ENCODE measurements at places on chromosomes 12 and 14.

DNA sequence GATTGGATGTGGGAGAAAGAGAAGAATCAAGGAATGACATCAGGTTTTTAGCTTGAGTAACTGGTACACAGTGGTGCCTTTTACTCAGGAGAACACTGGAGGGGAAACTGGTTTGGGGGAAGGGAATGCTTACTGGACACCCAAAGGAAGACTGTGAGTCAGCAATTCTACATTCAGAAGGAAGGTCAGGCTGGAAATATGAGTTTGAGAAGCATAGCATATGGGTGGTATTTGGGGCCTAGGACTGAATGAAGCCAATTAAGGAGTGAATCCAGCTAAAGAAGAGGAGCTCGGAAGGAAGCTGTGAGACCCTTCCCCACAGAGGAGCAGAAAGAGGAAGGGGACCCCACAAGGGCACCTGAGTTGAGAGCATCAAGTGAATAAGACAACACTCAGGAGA is 35.4 kb downstream of the DMAC2L start:
- no peak for DNase-seq

DNA sequence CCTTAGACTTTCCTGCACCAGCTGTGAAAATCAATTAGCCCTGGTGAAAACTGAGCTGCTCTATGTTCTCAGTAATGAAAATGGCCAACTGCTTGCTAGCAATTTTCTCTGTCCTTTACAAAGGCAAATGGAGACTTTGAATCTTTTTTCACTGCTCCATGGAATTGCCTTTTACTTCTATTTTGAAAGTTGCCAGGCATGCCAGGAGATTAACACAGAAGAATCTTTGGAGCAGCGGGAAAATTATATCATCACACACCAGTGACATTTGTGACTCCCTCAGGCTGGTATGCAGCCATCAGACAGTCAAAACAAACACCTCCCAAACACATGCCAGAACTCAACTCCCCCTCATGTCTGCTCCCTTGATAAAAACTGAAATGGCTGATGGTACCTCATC is 872.0 kb upstream of the FLRT2 start:
- DNase-seq, result no peak

- no peak for DNase-seq
Measured at GRCh38 chr12:75323663-75324062, 6.5 kb downstream of the CAPS2 start.

- no peak for DNase-seq
Measured at GRCh38 chr12:51229116-51229809, 9.4 kb upstream of the DAZAP2 start.

- no peak for DNase-seq
Measured at GRCh38 chr12:101608301-101609133, 13.7 kb downstream of the MYBPC1 start.

DNA sequence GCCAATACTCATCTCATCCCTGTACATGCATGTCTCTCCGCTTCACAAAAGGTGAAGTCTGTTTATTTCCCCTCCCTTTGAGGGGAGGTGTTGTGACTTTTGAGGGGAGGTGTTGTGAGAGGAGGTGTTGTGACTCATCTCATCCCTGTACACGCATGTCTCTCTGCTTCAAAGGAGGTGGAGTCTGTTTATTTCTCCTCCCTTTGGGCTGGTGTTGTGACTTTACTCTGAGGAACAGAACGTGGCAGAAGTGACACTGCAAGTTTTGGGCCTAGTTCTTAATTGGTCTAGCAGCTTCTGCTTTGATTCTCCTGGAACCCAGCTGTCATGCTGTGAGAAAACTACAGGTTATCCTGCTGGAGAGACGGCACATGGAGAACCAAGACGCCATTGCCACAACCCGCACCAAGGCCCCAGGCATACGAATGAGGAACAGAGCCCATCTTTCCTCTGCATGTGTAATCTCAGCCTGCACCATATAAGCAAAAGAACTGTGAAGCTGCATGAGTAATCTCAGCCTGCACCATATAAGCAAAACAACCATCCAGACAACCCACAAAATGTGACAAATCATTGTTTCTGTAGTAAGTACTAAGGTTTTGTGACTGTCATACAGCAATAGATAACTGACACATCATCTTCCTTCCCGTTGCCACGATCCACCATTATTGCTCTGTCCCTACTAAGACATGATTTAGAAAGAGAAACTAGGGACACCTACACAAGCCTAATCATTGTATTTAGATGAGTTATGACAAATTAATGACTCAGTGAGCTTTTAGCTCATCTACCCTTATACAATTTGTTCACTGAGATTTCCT is 30.0 kb downstream of the GALNT4 start:
- DNase-seq, result peak; percentile 31

DNA sequence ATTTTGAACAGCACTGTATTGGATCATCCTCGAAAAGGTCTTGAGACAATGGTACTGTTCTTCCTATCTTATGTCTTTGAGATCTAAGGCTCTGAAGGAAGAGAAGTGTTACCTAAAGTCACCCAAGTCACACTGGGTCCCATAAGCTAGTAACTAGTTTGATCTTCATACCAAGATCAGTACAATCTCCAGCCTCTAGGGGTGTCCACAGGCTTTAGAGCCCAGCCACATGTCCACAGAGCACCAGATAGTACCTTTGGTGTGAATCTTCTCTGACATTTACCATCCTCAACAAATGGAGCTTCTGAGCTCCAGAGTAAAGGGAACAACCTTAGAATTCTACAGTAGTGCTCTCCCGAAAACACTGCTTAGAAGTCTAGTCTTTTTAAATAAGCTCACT is 78.7 kb downstream of the KSR2 start:
- no peak for DNase-seq

- no peak for DNase-seq
Measured at GRCh38 chr14:60355768-60356167, 106.7 kb downstream of the PPM1A start.

DNA sequence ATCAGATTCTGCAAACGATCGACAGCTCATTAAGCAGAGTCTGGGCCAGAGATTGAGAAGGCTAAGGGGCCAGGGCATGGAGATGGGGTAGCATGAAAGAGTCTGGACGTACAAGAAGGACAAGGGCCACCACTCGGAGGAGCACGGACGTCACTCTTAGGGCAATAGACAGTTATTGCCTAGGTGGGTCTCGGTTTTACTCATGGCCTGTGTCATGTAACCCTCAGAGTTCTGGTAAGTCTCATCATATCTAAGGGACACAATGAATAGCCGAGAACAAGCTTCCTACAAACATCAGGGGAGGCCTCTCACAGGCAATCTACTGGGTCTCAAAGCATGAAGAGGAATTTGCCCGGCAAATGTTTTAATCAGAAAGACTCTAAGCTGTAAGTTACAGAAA is 30.4 kb upstream of the ITPK1 start:
- no peak for DNase-seq

- no peak for DNase-seq
Measured at GRCh38 chr12:15928346-15928745, 17.2 kb downstream of the DERA start.

DNA sequence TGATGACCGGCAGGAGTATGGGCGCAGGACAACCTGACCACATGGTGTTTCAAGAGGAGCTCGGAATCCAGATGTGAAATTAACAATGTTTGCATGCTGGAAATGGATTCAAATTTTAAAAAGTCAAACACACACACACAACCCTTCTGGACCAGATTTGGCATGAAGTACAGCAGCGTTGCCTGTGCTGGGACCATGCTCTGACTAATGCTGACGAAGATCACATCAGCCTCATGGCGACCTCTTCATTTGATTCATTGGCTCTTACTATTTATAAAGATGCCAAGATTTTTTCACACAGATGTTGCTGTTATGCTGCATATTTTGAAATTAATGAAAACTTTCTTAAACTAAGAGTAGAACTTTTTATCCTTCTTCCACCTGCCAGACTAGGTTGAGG is 926.6 kb upstream of the TMEM132C start:
- DNase-seq, result no peak

DNA sequence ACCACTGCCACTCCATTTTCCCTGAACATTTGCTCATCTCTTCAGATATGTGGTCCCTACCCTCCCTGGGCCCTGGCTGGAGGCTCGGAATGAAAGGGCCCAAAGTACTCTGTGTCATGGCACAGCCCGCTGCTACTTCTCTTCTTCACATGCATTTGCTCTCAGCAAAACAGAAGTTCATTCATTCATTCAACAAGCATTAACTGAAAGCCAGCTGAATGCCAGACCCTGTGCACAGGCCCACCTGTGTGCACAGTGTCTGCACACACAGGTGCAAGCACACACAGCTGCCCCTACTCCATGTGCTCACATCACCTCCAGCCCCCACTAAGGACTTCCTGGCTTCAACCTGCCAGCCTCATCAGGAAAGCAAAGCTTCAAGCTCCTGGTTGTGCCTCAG is 7.8 kb downstream of the WNT1 start:
- DNase-seq, result no peak

DNA sequence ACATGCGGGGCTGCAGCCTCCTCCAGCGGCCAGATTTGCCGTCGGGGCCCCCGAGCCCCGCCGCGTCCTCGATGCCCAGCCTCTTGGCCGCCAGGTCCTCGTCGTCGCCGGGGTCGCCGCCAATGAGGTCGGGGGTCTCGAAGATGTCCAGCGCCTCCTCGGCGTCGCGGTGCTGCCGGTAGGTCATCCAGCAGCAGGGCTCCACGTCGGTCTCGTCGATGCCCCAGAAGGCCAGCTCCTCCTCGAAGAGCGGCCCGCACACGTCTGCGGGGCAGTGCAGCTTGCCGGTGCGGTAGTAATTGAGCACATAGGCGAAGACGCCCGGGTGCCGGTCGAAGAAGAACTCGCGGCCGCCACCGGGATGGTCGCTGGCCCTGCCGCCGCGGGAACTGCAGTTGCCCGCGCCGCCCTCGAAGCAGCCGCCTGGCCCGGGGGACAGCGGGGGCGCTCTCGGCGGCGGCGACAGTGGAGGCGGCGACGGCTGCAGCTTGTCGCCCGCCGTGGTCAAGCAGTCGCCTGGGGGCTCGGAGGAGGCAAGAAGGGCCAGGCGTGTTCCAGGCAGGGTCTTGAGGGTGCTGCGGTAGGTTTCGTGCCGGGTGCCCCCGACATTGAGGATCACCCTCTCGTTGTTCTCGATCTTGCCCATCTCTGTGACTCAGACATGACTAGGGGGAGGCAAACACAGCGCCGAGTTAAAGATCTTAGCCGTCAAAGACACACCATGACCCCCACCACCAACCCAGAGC is 2.1 kb downstream of the KCNC2 start:
- no peak for DNase-seq

GRCh38 chr12:20457582-20457981 is 89.2 kb downstream of the PDE3A start:
- no peak for DNase-seq

- no peak for DNase-seq
Measured at GRCh38 chr12:88897723-88898122, 317.5 kb upstream of the KITLG start.

DNA sequence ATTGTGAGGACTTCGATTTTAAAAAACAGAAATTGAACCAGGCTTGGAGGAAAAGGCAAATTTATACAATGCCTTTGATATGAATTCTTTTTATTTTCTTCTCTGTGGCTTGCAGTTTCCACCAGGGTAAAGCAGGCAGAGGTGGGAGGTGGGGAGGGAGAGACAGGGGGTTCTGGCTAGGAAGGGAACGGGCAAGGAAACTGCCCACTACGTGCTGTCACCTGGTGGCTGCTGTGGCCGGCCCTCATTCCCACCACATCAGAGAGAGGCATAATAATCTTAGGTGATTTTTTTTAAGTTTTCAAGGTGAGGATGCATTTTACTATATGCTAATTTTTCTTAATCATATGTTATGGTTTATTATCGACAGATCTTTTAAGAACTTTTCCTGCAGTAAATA is 145.8 kb downstream of the CACNA1C start:
- DNase-seq, result no peak

GRCh38 chr12:24479131-24479530 is 469.8 kb downstream of the BCAT1 start:
- DNase-seq, result no peak

- no peak for DNase-seq
Measured at GRCh38 chr12:69023840-69024239, 90.9 kb upstream of the CPM start.

GRCh38 chr12:12528361-12529270 is 34.0 kb downstream of the DUSP16 start:
- no peak for DNase-seq

DNA sequence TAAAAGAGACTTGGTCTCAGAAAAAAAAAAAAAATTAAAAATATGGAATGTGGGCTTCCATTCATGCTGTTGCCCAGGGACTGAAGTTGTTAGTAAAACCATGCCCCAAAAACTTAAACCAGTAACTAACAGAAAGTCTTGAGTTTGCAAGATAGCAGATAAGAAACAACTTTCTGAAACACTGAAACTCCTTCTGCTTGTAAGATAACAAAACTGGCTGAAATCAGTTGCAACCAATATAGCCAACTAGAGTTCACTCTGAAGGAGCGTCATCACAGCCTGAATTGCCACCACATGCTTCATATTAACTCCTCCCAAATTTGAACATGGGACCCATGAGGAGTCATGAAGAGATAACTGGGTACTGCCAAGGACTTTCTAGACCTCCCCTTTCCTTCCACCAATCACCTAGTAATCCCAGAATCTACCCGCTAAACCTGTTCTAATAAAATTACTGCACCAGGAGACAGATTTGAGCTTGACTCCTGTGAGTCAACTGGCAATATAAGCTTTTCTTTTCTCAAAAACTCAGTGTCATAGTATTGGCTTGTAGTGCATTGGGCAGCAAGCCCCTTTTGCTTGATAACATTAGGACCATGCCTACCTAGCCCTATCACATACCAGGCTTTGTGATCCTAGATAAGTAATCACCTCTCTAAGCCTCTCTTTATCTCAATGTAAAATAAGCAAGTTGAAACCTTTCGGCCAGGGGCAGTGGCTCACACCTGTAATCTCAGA is 53.6 kb downstream of the R3HDM2 start:
- no peak for DNase-seq

DNA sequence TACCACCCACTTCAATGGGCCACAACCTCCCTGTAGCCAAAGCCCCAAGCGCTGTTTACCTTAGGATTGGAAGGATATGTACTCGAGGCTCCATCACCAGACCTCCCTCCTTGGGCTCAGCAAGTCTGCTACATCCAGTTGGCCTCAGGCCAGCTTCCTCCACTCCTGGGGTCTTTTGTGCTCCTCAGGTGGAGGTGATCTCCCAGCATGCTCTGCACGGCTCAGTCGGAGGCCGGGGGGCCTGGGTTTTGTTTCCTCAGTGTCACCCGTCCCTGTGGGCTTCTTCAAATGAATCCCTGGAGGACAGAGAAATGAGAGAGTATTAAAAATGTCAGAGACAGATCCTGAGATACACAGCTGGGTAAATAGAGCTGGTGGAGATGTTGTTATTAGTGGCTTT is 723.1 kb upstream of the TBX3 start:
- no peak for DNase-seq

All from stimulated activated CD4-positive, alpha-beta T cell treated with anti-CD3 and anti-CD28 coated beads, Interleukin-12 subunit alpha, Interleukin-12 subunit beta, amount 100 ng/mL, for 48 hours (primary cell).